Umbilical cord (tissue), 2 donors: ENCODE measurements at places on chromosomes 6 and 20.

- no peak for DNase-seq
Observed at GRCh38 chr6:151284012-151284411, 44.2 kb downstream of the AKAP12 start.

GRCh38 chr20:33273117-33273851 lies 9.7 kb upstream of the BPIFB1 start:
- DNase-seq = no peak

DNA sequence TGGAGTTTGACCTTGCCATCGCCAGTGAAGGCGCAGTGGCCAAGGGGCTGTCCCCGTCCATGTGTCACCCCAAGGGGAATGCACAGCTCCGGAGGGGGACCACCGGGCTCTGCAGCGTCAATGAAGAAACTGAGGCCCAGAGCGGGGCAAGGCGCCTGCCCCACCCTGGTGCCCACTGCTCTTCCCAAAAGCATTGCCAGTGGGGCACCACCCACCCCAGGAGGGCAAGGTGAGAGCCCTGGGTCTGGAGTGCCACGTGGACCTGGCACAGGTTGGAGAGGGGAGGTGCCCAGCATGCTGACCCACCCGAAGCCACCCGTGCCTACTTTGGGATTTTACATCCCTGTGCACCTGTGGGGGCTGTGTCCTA lies 8.3 kb downstream of the NTSR1 start:
- no peak for DNase-seq

GRCh38 chr6:43608807-43609206 lies 20.3 kb downstream of the GTPBP2 start:
- no peak for DNase-seq

DNA sequence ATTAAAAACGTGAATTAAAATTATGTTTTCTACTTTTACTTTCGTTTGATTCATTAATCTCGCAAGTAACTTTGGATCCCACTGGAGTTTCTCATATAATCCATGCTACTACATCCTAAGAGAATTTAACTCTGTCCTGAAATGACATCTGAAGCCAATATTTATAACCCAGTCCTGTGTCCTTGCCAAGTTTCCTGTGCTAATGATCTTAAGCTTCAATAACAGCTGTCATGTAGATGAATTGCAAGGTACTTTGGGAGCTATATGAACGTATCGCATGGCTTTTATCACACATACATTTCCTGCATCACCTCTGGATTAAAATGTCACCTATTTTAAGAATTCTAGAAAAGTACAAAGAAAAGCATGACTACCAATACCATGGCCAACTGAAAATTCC lies 833.8 kb upstream of the CITED2 start:
- DNase-seq = peak; percentile 25

GRCh38 chr6:146304181-146304580 lies 239.5 kb upstream of the RAB32 start:
- DNase-seq = no peak

DNA sequence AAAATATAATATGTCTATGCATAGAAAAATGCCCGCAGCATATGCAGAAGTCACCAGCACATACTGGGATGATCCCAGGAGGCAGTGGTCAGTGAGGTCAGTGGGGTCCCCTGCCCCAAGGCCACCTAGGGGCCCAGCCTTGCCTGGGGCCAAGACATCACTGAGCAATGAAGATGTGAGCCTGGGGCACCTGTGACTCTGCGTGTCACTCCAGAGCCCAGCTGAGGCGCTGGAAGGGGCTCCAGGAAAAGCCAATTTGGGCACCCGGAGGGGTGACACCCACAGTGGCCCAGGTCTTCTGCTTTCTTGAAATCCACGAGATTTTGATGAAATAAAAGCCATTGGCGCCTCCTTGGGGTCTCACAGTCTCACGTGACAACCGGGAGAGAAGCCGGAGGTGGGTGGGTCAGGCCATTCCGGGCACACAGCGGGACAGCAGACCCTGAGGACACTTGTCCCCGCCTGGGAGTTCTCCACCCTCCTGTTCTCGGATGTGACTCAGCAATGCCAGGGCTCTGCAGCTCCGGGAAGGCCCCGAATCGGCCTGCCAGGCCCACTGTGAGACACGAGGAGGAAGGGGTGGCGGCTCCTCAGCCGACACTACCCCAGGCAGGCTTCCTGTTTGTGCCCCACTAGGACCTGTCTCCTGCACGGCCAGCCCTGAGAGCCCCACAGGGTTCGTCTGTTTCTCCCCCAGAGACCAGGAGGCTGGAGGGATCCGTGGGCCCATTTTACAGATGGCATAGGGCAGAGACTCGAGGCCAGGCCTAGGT lies 24.4 kb upstream of the SLCO4A1 start:
- DNase-seq = no peak
